ENCODE measurements at places on chromosomes 1 and 21. TPM values are rescaled to one million over a fixed set of nuclear protein-coding genes. Genes with fewer than 3 reads are reported as not detected.

GRCh38 chr1:223714849-223715603, 2.7 kb downstream of the CAPN2 start:
- H3K4me1 ChIP-seq = peaks cover 51% of the 10 kb centered on the region
- peak overlapping the region; percentile 26 for H3K4me3 ChIP-seq
- DNase-seq = no peak
- H3K36me3 ChIP-seq = peaks cover 15% of the 10 kb centered on the region
- no peaks in the 10 kb centered on the region for H3K27me3 ChIP-seq

DNA sequence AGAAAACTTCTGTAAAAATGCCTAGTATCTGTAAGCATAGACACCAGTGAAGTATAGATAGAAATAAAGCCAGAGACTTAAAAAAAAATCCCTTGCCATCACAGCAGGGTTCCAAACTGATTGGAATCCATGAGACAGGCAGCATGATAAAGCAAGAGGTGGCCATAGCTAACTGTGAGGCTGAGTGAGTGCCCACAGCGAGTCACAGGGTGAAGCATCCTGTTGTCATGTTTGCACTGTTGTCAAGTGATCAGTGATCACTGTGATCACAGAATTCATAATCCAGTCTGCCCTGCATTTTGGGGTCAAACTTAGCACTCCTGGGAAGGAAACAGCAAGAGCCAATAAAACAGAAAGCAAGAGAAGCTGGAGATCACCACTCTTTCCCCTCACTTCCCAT, 33.3 kb downstream of the LRRC8B start:
- H3K4me1 ChIP-seq = peaks cover 26% of the 10 kb centered on the region
- no peak overlapping the region for H3K4me3 ChIP-seq
- no peaks in the 10 kb centered on the region for H3K27me3 ChIP-seq
- H3K36me3 ChIP-seq = peaks cover 15% of the 10 kb centered on the region
- no peak overlapping the region for H3K27ac ChIP-seq

DNA sequence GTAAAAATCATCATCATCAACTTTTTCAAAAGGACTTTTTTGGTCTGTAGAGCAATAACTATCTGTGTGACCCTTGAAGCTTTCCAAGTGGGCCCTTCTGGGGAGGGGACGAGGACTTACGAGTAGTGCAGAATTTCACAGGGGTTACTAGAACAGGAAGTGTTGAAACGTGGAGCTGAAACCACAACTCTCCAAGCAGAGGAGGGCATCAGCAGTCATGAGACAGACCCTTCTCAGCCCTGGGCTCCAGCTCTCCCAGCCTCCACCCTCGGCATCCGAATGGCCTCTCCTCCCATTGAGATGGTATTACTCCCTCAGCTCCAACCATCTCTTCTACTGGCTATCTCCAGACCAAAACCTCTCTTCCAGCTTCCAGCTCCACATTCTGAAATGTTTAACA, 3.6 kb downstream of the FAM89A start:
- peaks cover 22% of the 10 kb centered on the region for H3K4me1 ChIP-seq
- no peak overlapping the region for H3K27ac ChIP-seq
- DNase-seq = no peak
- H3K27me3 ChIP-seq = peaks cover 3% of the 10 kb centered on the region
- H3K36me3 ChIP-seq = peaks cover 6% of the 10 kb centered on the region

DNA sequence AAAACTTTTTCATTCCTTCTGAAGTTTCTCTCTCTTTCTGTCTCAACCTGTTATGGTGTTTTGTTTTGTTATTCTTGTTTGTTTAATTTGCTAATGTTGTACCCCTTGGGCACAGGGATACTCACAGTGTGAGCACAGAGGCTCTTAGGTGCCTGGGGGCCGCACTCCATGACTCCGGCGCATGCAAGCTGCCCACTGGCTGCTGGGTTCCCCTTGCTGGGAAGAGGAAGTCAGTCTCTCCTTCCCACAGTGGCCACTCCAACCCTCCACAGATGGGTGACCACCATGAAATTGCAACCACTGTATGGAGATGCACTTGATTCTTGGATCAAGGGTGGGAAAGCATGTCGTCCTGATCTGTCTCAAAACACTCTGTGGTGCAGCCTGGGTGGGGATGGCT, 4.6 kb upstream of the CD1A start:
- H3K36me3 ChIP-seq = no peaks in the 10 kb centered on the region
- DNase-seq = no peak
- peaks cover 5% of the 10 kb centered on the region for H3K27me3 ChIP-seq
- H3K4me3 ChIP-seq = no peak overlapping the region

- no peaks in the 10 kb centered on the region for H3K36me3 ChIP-seq
- H3K4me1 ChIP-seq = no peaks in the 10 kb centered on the region
- no peak overlapping the region for H3K4me3 ChIP-seq
- DNase-seq = no peak
- peaks cover 3% of the 10 kb centered on the region for H3K27me3 ChIP-seq
These were observed 586.5 kb downstream of the NEGR1 start for GRCh38 chr1:71695821-71696220.

DNA sequence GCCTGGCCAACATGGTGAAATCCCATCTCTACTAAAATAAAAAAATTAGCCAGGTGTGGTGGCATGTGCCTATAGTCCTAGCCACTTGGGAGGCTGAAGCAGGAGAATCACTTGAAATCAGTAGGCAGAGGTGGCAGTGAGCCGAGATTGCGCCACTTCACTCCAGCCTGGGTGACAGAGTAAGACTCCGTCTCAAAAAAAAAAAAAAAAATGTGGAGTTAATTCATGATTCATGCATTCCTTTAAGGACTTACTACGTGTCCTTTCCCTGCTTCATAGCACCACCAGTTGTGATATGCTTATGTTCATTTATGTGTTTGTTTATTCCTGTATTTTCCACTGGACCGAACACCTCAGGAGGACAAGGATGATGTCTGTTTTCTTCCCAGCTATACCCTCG, 12.7 kb upstream of the PRELP start:
- DNase-seq = no peak
- no peak overlapping the region for H3K27ac ChIP-seq
- peaks cover 38% of the 10 kb centered on the region for H3K4me1 ChIP-seq
- H3K4me3 ChIP-seq = no peak overlapping the region
- H3K27me3 ChIP-seq = peaks cover 5% of the 10 kb centered on the region
- peaks cover 2% of the 10 kb centered on the region for H3K36me3 ChIP-seq

DNA sequence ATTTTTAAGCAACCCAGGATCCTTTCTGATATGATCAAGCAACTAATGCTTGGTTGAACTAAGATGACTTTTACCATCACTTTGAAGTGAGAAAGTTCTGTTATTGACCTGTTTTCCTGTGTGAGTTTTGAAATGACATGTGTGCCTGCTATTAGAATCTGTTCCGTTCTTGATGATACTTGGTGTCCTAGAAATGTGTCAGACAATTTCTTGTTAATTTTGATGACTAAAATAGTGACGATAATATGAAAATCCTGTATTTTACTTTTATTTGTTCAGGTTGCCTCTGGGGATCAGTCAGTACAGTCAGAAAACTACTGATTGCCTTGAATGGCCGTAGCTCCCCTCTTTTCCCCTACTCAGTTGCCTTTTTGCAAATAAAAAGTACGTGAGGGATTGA, 228.0 kb downstream of the RYR2 start:
- no peak overlapping the region for H3K27ac ChIP-seq
- DNase-seq = no peak
- no peaks in the 10 kb centered on the region for H3K27me3 ChIP-seq
- H3K4me3 ChIP-seq = no peak overlapping the region
- no peaks in the 10 kb centered on the region for H3K36me3 ChIP-seq

DNA sequence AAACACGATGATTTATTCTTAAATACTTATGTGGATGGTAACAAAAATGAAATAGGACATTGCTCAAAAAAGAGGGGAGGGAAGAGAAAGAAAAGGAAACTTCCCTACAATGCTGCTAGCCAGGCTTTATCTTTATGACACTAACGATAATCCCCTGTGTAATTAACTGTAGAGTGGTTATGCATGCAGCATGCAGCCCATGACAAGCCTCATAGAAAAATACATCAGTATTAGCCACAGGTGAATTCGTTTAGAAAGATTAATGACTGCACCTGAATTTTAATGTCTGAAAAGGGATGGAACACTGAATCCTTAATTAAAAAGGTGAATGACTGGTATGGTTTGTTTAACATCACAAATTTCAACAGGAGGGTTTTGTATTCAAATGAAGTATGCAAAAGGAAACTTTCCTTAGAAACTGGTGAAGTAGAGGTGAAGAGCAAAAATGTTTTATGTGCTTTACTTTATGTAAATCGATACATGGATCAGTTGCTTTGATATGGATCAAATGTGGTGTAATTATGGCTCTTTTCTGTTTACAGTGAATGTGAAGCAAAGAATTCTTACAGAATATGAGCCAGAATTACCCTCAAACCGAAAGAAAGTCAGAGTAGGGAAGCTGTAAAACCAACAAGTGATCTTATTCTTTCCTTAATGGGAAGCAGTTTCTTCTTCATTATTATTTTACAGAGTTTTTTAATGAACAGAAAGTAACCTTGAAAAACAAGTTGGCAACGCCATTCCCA, 569.6 kb upstream of the ADGRL2 start:
- H3K27me3 ChIP-seq = no peaks in the 10 kb centered on the region
- H3K4me3 ChIP-seq = peak overlapping the region; percentile 18
- H3K36me3 ChIP-seq = no peaks in the 10 kb centered on the region
- no peak for DNase-seq
- H3K27ac ChIP-seq = no peak overlapping the region
- H3K4me1 ChIP-seq = peaks cover 23% of the 10 kb centered on the region

GRCh38 chr1:232226197-232226712, 403.7 kb downstream of the SIPA1L2 start:
- no peak overlapping the region for H3K4me3 ChIP-seq
- no peak overlapping the region for H3K27ac ChIP-seq
- H3K4me1 ChIP-seq = peaks cover 20% of the 10 kb centered on the region
- no peaks in the 10 kb centered on the region for H3K27me3 ChIP-seq

DNA sequence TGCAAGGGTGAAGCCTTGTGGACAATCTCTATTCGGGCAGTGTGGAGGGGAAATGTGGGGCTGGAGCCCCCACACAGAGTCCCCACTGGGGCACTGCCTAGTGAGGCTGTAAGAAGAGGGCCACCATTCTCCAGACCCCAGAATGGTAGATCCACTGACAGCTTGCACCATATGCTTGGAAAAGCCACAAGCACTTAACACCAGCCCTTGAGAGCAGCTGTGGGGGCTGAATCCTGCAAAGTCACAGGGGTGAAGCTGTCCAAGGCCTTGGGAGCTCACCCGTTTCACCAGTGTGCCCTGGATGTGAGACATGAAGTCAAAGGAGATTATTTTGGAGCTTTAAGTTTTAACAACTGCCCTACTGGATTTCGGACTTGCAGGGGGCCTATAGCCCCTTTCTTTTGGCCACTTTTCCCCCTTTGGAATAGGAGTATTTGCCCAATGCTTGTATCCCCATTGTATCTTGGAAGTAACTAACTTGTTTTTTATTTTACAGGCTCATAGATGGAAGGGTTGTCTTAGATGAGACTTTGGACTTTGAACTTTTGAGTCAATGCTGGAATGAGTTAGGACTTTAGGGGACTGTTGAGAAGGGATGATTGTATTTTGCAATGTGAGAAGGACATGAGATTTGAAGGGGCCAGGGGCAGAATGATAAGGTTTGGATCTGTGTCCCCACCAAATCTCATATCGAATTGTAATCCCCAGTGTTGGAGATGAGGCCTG, 16.3 kb upstream of the COL6A1 start:
- no peak overlapping the region for H3K27ac ChIP-seq
- H3K27me3 ChIP-seq = peaks cover 2% of the 10 kb centered on the region
- peaks cover 3% of the 10 kb centered on the region for H3K4me1 ChIP-seq
- no peak overlapping the region for H3K4me3 ChIP-seq

DNA sequence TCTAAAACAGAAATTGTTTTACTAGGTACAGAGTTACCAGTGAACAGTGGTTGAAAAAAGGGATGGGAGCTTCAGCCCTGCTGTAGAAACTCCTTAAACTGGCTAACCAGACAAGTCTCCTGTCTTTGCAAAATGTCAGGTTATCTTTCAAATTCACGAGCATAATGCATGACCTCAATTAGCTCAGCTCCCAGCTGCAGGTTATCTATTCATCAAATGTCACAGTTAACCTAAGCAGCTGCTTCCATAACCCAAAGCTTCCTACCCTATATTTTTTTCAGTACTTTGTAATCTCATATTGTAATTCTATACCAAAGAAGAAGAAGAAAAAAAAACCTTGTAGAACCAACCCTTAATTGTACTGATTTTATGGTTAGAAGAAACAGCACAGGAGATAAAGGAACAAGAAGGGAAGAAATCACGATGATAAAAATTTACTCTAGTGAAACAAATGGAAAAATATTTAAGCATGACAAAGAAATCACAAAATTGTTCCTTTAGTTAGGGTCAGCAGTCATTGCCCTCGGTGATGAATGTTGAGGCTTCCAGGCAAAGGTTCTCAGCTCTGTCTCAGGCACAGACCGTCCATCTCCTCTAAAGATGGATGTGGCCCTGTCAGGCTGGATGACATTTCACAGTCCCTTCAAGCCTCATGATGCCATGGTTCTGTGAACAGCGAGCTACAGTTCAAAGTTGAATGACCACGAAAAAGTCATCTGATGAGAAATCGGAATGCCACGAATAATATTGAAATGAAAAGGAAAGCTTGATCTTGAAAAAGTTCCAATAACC, 95.9 kb downstream of the PLD5 start:
- H3K27me3 ChIP-seq = peaks cover 2% of the 10 kb centered on the region
- H3K27ac ChIP-seq = no peak overlapping the region
- H3K4me3 ChIP-seq = no peak overlapping the region
- H3K4me1 ChIP-seq = peaks cover 22% of the 10 kb centered on the region

DNA sequence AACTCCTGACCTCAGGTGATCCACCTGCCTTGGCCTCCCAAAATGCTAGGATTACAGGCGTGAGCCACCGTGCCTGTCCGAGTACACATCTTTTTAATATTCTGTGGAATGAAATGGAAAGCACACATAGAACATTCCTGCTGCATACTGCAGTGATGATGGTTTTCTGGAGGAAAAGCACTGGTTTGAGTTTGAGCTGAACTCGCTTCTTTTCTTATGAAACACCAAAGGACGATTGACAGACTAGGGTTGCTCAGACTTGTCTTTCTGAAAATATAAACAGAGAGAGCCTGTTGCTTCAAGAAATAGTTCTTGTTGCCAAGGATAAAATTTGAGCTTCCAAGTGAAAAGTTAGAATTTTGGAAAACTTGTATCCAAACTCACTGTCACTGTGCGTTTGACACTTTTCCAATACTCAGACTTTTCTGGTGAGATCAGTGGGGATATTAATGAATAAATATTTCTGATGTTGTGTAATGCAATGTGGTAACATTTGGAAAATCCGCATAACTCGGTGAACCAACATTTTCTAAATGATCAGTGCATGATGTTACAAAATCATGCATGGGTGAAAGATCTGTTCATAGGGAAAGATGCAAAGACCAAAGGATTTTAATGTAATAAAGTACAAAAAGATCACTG, 15.0 kb upstream of the ERMAP start:
- no peaks in the 10 kb centered on the region for H3K27me3 ChIP-seq
- H3K4me3 ChIP-seq = no peak overlapping the region

GRCh38 chr1:211579440-211580302, 710 bp upstream of the SLC30A1 start:
- no peak for DNase-seq
- H3K36me3 ChIP-seq = peaks cover 2% of the 10 kb centered on the region
- H3K27me3 ChIP-seq = no peaks in the 10 kb centered on the region
- H3K27ac ChIP-seq = peak overlapping the region; percentile 31

KIRREL1 gene
- 178 TPM for total RNA-seq

TRNP1 gene
- 29.3 TPM for total RNA-seq

VWA5B1 gene
- 0.29 TPM for total RNA-seq

TEDDM1 gene
- not detected for total RNA-seq

AGT gene
- 1.9 TPM for total RNA-seq

HAO2 gene
- total RNA-seq = 0.27 TPM

CLIC6 gene
- 1.7 TPM for total RNA-seq

AGL gene
- total RNA-seq = 25.0 TPM

HSPB7 gene
- total RNA-seq = 6.3 TPM

All from mesothelial cell of epicardium (in vitro differentiated cells).